ENCODE measurements at places on chromosomes 6 and 20.

DNA sequence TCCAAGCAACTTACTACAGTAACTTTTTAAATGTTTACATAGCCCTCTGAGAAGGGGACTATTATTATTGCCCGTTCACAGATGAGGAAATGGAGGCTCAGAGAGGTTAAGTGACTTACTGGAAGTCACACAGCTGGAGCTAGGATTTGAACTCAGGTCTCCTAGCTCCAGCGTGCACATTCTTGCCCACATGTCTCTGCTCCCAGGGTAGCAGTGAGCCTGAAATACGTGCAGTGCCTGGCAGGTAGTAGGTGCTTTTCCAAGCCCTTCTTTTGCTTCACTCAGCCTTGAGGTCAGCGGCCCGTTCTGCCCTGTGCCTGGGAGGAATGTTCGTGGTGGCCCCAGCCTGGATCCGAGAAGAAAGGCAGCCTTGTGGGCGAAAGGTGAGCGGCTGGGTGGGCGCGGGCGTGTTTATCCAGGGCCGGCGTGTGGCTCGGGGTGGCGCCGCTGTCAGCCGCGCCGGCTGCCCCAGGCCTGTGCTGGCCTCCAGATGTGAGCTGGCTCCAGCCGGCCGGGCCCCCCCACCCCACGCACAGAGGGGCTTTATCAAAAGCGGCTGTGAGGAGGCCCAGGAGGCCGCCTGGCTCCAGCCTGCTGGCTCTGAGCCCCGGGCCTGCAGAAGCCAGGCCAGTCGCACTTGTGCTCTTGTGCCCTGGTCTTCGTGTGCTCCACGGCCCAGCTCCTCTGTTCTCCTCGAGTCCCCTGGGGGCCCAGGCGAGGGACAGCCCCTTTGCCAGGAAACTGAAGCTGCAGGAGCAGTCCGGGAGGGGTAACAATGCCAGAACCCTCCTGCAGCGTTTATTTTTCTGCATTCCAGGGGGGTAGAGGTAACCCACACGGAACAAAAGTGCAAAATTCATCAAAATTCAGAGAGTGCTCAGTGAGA, 58.1 kb downstream of the UBE2V1 start:
- no peak for DNase-seq

DNA sequence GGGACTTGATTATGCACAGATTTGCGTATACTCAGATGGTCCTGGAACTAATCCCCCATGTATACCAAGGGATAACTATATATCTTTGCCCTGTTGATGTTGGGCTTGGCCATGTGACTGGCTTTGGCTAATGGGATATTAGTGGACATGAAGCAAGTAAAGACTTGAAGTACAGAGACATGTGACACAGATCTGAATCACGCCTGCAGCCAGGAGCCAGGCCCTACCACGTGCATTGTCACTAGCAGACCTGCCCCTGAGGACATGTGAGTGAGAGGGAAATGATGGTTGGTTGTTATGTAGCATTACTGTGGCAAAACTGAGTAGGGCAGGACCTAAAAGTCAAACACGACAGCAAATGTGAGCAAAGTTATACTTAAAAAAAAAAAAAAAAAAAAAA, 155.7 kb downstream of the AKAP7 start:
- no peak for DNase-seq

DNA sequence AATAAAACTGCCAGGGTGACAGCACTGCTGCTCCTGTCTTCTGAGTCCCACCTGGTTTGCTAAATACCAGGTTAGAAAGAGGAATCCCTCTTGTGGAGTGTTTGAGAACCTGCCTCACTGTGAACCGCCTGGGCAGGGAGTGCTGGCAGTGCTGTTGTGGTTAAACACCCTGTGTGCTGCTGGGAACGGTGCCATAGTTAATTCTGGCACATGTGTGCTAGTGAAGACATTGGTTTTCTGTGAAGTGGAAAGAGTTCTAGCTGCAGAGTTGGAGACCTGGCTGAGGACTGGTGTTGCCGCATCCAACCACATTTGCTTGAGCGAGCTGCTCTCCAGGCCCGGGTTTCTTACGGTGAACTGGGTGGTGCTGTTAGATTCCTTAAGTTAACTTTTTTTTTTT, 72.7 kb downstream of the IGF2R start:
- DNase-seq: no peak

GRCh38 chr6:41638935-41639808, 904 bp downstream of the MDFI start:
- no peak for DNase-seq

DNA sequence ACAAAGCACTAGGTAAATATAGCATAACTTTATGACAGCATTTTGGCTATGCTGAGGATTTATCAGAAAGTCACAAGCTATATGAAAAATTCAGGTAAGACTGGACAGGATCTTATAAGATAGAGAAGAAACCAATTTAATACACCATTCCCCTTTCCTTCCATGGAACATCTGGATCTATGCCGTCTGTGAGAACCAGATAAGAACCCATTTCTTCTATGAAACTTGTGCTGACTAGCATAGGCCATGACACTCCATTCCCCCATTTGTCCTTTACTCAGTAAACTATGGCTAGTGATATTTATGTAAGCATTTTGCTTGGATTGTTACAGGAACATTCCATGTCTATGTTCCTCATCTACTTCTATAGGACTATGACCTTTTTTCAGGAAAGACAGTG, 437.7 kb downstream of the ADGRB3 start:
- no peak for DNase-seq

DNA sequence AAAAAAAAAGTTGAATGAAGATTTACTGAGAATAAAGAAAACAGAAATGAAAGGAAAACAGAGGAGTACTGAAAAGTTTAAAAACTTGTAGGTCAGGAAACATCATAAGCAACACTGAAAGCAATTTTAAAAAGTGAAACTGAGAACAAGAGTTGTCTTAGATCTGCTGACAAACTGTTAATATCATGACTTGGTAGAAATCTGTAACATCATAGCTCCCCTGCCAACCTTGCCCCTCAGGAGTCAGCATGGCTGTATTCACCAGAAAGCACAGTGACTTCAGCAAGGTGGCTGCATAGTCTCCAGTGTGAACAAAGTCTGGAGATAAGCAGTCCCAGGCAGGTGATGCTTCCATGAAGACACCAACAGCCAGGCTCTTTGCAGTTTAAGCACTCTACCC, 5.3 kb downstream of the NAA20 start:
- no peak for DNase-seq

GRCh38 chr6:16372029-16372776, 133.8 kb downstream of the GMPR start:
- no peak for DNase-seq

DNA sequence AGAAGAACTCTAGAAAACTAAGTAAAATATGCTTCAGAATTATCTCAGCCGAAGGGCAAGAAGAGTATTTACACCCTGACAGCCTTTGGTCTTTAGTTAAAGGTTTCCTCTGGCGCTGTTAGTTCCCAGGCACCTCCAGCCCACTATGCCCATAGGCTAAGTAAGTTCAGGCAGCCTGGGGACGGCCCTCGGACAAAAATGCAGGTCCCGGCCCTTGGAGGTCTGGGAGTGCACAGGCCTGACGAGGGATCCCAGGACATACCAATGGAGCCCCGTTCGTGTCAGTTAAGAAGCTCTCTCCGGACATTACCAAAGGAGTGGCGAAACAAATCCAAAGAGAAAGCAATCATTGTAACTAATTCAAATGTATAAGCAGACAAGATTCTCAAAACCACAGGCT, 311.8 kb downstream of the CD83 start:
- no peak for DNase-seq

GRCh38 chr20:43220612-43221011, 30.9 kb upstream of the PTPRT start:
- no peak for DNase-seq

- no peak for DNase-seq
These were observed 123.7 kb downstream of the EPHA7 start for GRCh38 chr6:93295631-93296030.

GRCh38 chr6:111871725-111872400, 1.4 kb downstream of the FYN start:
- DNase-seq: no peak

DNA sequence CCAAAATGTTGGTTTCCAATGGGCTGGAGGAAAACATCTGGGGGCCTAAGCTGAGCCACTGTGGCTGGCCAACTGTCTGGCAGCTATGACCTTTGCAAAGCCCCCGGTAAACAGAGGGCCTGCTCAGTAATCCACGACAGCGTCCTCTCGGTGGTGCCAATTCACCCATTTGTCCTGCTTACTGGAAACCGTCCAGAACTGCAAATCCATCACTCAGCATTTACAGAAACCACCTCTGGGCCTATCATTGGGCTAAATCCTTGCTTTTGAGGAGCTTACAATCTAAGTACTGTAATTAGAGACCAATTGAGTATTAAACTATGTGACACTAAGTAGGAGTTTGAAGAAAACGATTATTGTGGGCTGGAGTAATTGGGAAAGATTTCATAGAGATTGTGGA, 31.0 kb downstream of the ADAT2 start:
- DNase-seq: no peak

- DNase-seq: no peak
These were observed 764 bp downstream of the DNTTIP1 start for GRCh38 chr20:45792317-45793118.

GRCh38 chr6:103140308-103141027, 1719.3 kb downstream of the HACE1 start:
- no peak for DNase-seq

- no peak for DNase-seq
These were observed 40.1 kb downstream of the TBPL1 start for GRCh38 chr6:133992992-133993680.

GRCh38 chr20:36281785-36282380, 24.3 kb upstream of the DLGAP4 start:
- DNase-seq: no peak

GRCh38 chr6:131469130-131469529, 103.9 kb upstream of the ARG1 start:
- no peak for DNase-seq

DNA sequence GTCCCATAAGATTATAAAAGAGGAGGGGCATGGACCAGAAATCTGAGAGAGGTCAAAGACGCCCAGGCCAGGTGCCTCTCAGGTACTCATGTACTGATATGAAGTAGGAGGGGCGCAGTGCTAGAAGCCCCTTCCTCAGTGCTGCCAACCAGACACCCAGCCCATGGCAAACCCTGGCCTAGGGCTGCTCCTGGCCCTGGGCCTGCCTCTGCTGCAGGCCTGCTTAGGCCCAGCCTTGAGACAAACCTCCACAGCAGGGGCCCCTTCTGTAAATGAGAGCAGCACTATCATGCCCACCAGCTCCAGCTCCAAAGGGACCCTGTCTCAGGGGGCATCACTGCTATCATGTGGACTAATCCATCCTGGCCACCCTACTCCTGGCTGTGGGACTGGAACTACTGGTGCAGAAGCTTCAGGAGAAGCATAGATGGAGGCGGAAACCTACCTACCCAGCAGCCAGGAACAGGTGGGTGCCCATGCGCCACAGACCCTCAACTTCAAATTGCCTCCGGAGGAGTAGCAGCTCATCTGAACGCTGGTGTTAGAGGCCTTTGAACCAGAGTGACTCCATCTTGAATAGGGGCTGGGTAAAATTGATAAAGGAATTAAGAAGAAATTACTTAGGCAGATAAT, 72.4 kb upstream of the LGSN start:
- DNase-seq: no peak

- DNase-seq: no peak
These were observed 24.0 kb downstream of the SDCBP2 start for GRCh38 chr20:1304710-1305515.

GRCh38 chr20:1939270-1939595, 44.0 kb downstream of the SIRPA start:
- no peak for DNase-seq

GRCh38 chr20:20614391-20614790, 98.1 kb downstream of the RALGAPA2 start:
- DNase-seq: no peak

- no peak for DNase-seq
These were observed 1.7 kb downstream of the LOC128125822 start for GRCh38 chr6:63573899-63574553.

- no peak for DNase-seq
These were observed 77.0 kb upstream of the SGK1 start for GRCh38 chr6:134394905-134395304.

GRCh38 chr6:135033238-135033637, 21.4 kb downstream of the HBS1L start:
- no peak for DNase-seq

GRCh38 chr6:16993396-16993795, 108.5 kb upstream of the STMND1 start:
- DNase-seq: no peak

- no peak for DNase-seq
These were observed 53.6 kb downstream of the PYGB start for GRCh38 chr20:25301357-25301920.

GRCh38 chr6:21087188-21087587, 506.4 kb upstream of the SOX4 start:
- DNase-seq: no peak

DNA sequence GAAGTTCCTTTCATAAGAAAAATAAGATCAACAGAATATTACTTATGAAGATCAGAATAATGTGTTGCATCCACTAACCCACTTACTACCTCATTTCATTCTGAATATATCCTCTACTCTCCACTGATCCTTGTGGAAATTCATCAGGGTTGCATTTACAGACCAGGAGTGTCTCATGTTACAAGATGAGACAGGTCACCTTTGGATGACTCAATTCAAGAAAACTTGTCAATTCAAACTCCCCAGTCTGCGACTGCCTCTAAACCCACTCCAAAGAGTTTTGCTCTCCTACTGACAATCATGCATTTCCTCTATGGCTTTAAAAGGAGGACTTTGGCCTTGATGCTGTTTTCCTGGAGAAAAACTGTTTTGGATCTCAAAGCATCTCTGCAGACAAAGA, 68.4 kb downstream of the ID4 start:
- no peak for DNase-seq

DNA sequence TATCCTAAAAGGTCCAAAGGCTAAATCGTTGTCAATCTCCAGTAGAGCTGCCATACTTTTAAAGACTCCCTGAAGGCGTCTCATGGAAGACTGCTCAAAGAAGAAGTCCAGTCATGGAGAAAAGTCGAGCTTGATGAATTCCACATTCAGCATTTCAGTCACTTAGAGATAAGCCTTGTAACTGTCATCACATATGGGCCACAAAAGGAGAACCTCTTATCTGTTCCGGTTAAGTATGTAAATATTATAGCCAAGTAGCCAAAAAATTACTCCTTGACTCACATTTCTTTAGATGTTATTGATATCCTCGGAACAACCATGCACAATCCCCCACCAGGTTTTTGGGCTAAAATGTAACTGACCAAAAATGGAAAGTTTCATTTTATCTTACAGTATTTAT, 9.8 kb upstream of the CNKSR3 start:
- DNase-seq: no peak

DNA sequence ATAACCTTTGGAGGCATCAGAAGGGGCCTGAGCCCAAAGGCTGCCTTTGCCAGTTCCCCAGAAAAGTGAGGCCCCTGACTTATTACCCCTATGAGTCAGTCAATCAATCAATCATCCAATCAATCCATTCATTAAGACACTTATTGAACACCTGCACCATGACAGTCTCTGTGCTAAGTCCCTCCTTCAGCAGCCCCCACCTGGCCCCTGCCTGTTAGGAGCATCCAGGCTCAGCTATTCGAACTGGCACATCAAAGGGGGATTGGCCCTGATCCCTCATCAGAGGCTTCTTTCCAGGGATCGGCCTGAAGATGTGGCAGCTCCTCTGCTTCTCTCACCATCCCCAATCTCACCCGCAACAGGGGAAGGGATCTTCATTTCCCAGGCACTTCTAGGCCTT, 27.7 kb upstream of the VEGFA start:
- DNase-seq: no peak

GRCh38 chr6:39909701-39910100, 24.6 kb downstream of the MOCS1 start:
- no peak for DNase-seq

GRCh38 chr6:169243186-169243585, 10.5 kb downstream of the THBS2 start:
- DNase-seq: no peak

All from stimulated activated CD4-positive, alpha-beta T cell treated with anti-CD3 and anti-CD28 coated beads, Interleukin-1b, Interleukin-23, amount 100 ng/mL, for 1 hour (primary cell).